ENCODE measurements at places on chromosomes 3 and 15.

DNA sequence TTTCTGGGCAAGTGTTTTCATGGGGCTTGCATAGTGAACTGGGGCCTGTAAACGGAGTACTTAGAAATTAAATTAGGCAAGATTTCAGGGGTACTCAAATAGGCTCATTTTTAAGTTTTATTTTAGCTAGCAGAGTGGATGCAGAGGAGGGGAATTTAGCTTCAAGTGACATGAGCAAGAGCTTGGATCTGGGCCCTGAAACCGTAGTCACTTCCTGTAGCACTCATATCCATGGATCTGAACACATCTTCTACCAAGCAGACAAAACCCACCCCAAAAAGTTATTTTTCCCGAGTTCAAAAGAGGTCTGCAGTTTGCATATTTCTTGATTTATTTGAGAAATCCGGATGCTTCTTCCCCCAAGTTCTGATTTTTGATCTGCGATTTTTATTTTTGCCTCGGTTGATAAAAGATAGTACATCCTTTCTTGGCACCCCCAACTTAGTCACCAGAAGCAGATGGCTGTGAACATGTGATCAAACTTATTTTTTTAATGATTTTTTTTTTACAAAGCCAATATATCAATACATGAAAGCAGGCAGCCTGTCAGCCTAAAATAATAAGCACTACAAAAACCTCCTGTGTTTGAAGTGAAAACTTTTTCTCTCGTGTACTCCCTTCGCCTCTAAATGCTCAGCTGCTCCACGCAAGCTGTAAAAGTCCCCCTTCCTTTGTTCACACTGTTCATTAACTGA, 36.6 kb upstream of the STT3B start:
- ATAC-seq: no peak

- ATAC-seq: no peak
Observed at GRCh38 chr3:67804089-67804488, 149.7 kb upstream of the SUCLG2 start.

DNA sequence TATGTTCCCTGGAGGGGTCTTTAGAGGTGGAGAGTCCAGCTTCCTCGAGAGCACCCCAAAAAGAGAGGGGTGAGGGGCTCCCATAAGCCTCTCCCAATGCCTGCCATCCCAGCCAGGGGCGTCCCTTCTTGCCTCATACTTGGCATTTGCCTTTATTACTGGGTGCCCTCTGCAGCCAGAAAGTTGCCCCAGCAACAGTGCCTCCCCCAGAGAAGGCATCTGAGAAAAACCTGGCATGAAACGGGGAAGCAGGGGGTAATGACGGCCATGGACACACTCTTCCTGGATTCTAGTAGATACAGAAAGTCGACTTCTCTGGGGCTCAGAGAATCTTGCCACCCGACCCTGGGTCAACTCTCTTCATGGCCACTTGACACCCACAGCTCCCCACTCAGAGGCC, 90.1 kb downstream of the PCSK6 start:
- no peak for ATAC-seq

- no peak for ATAC-seq
Observed at GRCh38 chr15:87575896-87576473, 680.6 kb downstream of the NTRK3 start.

DNA sequence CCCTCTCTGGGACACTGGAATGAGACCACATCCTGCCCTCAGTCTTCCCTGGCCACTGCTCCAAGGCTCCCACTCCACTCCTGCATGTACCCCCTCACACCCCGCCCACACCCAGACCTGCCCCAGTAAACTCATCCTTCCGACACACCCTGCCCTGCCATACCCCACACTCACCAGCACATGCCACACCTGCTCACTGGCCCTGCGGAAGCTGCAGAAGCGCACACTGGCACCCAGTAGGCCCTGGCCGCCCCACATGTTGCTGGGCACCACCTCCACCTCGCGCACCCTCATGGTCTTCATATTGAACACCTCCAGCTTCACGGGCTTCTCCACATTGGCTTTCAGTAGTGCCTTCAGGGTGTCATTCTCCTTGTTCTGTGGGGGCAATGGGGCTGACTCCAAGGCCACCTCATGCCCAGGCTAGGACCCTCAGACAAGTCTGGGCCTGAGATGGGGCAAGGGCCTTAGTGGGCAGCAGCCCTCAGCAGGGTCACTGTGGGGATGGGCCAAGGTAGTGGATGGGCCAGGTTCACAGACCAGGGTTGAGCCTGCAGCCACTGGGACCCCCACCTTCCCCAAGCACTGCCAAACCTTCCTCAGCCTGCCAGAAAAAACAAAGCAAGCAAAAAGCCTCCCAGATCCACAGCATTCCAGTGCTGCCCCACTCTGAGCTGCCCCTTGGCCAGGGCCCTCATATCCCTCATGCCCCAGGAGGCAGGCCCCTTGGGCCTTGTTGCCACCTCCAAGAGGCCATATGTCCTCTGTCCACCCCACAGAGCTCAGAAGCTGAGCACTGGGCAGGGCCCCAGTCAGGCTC, 4.7 kb downstream of the GORASP1 start:
- ATAC-seq: no peak

DNA sequence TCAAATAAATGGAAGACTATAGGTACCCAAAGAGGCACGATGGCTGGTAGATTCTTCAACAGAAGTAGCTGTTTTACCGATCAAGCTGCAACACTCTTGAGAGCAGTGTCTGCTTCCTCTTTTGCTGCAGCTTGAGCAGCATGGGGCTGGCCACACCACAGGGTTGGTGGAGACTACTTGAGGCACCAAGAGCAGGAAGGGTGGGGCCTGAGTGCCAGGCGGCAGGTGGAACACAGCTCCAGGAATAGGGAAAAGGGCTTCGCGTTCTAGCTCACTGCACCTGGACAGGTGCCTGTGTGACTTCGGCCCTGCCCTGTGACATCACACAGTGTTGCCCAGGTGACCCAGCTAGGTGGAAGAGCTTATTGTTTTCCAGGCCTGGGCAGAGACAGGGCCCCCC, at the start of gene CCDC33:
TSS of gene CCDC33 (plus strand) at position 365 of the 400 bp plus-strand sequence. CDS start 394 bp downstream, outside the sequence.
- no peak for ATAC-seq

GRCh38 chr15:74317820-74318375, 49.5 kb downstream of the CYP11A1 start:
- peak; percentile 79 for ATAC-seq

DNA sequence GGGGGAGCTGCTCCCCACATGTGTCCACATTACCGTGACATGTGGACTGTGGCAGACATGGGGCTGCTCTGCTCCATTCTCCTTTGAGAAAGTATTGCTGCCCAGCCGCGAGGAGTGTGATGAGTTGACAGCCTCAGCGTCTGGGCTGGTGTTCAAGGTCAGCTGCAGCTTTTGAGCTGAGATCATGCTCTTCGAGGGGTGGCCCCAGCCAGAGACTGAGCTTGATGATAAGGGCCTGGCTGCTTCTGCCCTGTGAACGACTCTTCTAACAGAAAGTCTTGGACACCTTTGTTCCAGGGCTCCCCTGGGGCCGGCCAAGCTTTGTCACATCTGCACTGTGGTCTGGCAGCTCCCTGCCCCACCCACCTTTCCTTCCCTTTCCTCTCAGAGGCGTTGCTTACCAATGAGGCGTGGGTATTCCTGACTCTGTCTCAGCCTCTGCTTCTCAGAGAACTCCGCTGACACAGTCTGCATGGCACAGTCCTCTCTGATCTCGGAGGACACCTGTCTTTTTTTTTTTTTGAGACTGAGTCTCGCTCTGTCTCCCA, 86.6 kb downstream of the CHRD start:
- ATAC-seq: peak; percentile 51

- ATAC-seq: no peak
Observed at GRCh38 chr15:101027273-101027901, 108.2 kb downstream of the LRRK1 start.

GRCh38 chr3:143172795-143173145, 53.2 kb downstream of the CHST2 start:
- ATAC-seq: no peak

DNA sequence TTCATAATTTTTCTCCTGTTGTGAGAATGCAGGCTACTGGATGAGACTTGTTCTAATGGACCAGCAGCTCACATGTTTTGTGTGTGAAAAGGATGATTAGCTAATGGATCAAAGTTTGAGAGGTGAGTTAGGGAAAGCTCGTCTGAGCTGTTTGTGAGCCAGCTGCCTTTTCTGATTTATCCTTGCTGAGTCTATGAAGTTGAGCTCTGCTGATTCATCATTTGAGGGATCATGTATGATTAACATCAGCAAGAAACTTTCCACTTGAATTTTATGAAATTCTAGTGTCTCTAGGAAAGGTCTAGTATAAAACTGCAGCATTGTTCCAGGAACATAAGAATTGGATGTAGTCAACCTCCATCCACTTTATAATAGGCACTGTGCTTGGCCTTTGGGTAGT, 698.7 kb downstream of the NTRK3 start:
- no peak for ATAC-seq

GRCh38 chr3:132448216-132448961, 31.1 kb downstream of the DNAJC13 start:
- ATAC-seq: no peak

DNA sequence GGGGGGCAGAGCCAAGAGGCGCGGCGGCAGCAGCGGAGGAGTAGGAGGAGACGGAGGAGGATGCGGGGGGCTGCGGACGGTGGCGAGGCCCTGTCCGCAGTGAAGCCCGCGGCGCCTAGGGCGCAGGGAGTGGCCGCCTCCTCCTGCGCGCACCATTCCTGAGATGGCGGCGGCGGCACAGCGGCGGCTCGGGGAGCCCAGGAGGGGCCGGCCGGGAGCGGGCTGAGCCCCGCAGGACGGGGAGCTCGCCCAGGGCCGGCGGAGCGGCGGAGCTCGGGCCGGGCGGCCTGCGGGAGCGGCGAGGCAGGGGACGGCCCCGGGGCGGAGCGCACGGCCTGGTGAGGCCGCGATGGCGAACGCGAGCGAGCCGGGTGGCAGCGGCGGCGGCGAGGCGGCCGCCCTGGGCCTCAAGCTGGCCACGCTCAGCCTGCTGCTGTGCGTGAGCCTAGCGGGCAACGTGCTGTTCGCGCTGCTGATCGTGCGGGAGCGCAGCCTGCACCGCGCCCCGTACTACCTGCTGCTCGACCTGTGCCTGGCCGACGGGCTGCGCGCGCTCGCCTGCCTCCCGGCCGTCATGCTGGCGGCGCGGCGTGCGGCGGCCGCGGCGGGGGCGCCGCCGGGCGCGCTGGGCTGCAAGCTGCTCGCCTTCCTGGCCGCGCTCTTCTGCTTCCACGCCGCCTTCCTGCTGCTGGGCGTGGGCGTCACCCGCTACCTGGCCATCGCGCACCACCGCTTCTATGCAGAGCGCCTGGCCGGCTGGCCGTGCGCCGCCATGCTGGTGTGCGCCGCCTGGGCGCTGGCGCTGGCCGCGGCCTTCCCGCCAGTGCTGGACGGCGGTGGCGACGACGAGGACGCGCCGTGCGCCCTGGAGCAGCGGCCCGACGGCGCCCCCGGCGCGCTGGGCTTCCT, at the start of gene GPR27:
TSS of gene GPR27 (plus strand) at position 155 of the 909 bp plus-strand sequence. CDS start at position 350, 195 bp downstream.
- peak; percentile 40 for ATAC-seq

DNA sequence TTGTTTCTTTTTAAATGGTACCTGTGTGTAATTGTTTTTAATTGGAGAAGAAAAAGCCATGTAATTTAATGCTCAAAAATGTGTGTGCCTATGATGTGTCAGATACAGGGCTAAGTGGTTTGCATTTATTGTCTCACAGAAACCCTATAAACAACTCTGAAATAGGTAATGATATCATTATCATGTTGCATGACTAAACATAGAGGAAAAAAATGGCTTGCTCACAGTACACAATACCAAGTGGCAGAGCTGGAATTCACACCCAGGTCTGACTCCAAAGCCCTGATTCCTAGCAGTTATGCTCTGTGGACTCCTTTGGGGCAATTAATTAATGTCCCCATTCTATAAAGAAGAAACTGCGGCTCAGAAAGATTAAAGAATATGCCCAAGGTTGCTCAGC, 237.4 kb upstream of the TRIM42 start:
- ATAC-seq: no peak

DNA sequence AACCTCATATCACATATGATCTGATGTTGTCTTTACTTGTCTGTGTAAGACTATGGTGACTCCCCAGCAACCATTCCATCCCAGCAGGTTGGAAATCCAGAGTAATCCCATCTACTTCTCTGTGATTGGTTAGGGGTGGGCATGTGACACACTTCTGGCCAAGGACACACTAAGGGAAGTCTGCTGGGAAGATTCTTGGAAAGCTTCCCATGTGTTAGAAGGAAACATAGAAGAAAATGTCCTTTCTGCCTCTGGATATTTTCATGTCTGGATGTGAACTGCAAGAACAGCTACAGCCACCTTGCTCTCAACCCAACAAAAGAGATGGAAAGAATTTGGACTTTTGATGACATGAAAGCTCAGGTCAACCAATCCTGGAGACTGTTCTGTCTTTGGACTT, 2.6 kb upstream of the UBE2Q2 start:
- peak; percentile 54 for ATAC-seq

GRCh38 chr3:4614070-4614469, 120.9 kb downstream of the ITPR1 start:
- ATAC-seq: no peak

DNA sequence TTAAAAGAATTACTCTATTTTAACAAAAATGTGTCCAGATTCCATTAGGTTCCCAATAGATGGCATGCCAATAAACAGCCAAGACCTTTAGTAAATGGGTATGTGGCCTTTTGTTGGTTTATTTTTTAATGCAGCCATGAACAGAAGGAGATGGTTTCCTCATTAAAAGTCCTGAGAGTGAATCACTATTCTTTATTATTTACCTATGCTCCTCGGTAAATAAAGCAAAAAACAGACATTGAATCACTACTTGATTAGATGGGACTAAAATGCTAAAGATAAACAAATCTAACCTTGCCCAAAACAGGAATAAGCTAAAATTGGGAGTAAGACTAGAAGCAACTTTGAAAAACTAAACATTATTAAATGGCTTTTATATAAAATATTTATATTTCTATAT, 94.2 kb downstream of the TNIK start:
- ATAC-seq: no peak

DNA sequence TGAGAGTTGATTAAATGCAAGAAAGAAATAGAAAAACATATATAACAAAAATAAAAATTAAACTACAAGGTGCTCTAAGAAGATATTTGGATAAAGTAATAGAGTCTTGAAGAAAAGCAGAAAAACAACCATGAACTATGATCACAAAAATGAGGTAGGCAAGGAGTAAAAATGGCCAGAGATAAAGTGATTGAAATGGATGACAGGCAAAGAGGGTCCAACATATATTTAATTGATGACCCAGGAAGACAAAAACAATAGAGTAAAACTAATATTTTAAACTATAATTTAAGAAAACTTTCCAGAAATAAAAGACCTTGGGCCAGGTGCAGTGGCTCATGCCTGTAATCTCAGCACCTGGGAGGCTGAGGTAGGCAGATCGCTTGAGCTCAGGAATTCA, 22.1 kb upstream of the WDR49 start:
- no peak for ATAC-seq
